ENCODE measurements at places on chromosomes 6 and 20.
A peak's percentile ranks its signal among the peaks of the same experiment; 100 is the strongest.

- no peak for DNase-seq
These were observed 192.4 kb downstream of the ZMYND8 start for GRCh38 chr20:47164140-47164539.

DNA sequence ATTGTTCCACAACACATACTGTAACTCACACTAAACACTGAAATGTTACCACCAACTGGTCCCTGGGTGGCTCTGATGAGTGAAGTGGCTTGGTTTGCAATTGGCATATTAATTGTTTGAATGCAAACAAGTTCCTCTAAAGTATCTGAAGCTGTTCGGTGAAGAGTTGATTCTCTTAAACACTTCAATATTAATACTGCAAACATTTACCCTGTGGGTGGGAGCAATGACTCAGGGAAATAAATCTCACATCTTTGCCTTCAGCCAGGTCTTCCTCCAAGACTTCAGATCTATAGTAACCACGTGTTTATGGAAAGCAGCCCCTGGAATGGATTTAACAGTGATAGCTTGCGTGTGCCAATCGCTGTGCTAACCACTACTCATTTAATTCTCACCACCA, 176.0 kb downstream of the MAFB start:
- no peak for DNase-seq

GRCh38 chr20:9078826-9079731, 10.2 kb downstream of the PLCB4 start:
- no peak for DNase-seq

GRCh38 chr6:134147034-134147533, 94.7 kb upstream of the SLC2A12 start:
- no peak for DNase-seq

- DNase-seq, result no peak
These were observed 342.1 kb downstream of the CDH4 start for GRCh38 chr20:61594198-61594597.

DNA sequence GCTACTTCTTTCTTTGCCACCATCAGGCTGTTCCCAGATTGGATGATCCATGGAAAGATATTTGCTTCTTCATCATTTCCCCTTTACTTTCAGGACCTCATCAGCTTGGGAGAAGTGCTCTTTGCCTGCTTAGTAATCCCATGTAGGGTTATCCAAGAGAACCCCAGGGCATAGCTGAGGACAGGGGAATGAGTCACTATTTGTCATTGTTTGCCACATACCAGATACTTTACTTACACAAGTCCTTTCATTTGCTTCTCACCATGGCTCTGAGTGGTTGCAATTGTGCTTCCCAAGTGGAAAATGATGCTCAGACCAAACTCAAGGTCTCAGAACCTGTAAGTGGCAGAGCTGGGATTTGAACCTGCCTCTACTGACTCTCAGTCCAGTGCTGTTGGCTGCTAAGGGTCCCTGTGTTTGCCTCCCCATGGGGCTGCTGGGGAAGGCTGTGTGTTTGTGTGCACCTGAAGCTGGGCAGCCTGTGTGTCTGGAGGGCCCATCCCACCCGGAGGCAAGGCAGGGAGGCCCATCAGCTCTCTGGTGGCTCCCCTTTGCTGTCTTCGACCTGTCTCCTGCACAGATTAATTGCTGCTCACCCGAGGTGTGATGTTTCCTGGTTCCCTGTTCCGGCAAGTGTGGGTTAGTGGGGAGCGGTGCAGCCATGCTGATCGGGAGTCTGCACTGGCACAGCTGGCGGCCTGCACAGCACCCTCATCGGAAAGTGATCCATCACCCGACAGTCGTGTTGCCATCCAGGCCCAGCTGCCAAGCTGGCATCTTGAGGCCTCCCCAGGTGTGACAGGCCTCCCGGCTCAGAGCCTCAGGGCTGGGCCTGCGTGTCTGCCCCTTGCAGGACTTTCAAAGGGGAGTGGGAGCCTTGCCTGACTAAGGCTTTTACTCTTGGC, 228.8 kb downstream of the DHX35 start:
- DNase-seq, result no peak

GRCh38 chr6:133983099-133983939, 30.3 kb downstream of the TBPL1 start:
- peak; percentile 24 for DNase-seq

DNA sequence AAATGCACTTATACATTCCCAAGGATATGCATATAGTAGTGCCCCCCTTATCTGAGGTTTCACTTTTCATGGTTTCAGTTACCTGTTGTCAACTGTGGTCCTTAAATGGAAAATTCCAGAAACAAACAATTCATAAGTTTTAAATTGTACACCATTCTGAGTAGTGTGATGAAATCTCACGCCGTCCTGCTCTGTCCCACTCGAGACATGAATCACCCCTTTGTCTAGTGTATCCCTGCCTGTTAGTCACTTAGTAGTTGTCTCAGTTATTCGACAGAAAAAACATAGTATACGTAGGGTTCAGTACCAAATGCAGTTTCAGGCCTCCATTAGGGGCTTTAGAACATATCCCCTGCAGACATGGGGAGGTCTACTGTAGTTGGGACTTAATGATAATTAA, 57.0 kb downstream of the MAP1LC3A start:
- no peak for DNase-seq

- DNase-seq, result no peak
These were observed 10.5 kb downstream of the RALY start for GRCh38 chr20:34004227-34004626.

- DNase-seq, result no peak
These were observed 125.9 kb downstream of the TRMT11 start for GRCh38 chr6:126112171-126112632.

- no peak for DNase-seq
These were observed 37.3 kb downstream of the DST start for GRCh38 chr6:56605435-56605834.

GRCh38 chr6:142521791-142522190, 220.0 kb downstream of the ADGRG6 start:
- DNase-seq, result no peak

DNA sequence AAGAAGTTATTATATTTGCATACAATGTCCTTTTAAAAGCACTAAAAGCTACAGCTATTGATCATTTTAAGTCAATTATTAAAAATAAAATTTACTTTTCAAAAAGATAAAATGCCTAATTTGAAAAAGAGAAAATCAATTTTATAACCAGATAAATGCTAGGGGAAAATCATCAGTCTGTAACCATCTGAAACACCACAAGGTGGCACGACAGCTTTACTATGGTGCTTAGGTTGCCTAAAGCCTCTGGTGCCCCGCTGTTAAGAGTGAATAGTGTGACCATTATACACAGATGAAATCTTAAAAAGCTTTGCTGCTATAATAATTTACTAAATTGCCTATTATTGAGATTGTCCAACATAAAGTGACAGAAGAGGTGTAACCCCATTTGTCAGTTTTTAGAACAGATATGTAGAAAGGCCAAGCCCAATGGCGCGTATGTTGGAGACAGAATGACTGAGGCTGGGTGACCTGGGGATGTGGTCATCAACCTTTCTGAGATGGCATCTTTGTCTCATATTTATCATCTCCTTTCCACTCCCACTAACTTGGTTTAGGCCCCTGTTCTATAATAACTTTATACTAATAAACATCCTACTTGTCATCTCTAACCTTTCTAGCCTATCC, 100.8 kb downstream of the MOXD1 start:
- DNase-seq, result no peak

DNA sequence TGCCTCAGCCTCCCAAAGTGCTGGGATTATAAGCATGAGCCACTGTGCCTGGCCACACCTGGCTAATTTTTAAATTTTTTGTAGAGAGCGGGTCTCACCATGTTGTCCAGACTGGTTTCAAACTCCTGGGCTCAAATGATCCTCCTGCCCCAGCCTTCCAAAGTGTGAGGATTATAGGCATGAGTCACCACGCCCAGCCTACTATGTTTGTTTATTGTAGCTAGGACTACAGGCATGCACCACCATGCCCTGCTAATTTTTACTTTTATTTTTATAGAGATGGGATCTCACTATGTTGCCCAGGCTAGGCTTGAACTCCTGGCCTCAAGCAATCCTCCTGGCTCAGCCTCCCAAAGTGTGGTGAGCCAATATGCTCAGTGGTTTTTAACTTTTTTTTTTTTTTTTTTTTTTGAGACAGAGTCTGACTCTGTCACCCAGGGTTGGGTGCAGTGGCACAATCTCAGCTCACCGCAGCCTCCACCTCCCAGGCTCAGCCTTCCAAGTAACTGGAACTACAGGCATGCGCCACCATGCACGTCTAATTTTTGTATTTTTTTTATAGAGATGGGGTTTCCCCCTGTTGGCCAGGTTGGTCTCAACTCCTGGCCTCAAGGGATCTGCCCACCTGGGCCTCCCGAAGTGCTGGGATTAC, 12.0 kb upstream of the DDX43 start:
- no peak for DNase-seq

DNA sequence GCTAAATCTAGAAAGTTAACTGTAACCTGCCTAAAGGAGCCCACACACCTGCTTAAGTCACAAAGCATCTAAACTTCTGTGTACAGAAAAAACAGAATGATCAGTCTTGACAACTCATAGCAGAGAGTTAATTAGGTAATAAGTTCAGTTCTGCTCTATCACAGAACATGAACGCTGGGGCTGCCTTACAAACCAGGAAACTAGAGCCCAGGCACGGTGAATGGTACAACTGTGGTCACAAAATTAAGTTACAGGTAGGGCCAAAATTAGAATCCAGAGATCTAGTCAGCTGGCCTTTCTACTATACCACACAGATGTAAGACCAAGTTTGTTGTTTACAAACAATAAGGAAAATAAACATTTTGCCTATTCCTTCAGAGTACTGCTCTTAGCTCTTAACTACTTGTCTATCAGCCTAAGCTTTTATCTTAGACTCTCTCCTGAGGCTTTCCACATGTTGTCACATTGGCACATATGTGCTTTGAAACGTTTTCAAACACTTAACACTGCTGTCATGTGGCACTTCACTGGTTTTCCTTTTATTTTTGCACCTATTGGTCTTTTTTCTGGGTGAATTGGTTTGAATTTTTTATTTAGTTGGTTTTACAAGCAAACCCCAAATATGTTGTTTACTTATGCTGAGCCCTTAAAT, 75.7 kb downstream of the SIM1 start:
- no peak for DNase-seq

DNA sequence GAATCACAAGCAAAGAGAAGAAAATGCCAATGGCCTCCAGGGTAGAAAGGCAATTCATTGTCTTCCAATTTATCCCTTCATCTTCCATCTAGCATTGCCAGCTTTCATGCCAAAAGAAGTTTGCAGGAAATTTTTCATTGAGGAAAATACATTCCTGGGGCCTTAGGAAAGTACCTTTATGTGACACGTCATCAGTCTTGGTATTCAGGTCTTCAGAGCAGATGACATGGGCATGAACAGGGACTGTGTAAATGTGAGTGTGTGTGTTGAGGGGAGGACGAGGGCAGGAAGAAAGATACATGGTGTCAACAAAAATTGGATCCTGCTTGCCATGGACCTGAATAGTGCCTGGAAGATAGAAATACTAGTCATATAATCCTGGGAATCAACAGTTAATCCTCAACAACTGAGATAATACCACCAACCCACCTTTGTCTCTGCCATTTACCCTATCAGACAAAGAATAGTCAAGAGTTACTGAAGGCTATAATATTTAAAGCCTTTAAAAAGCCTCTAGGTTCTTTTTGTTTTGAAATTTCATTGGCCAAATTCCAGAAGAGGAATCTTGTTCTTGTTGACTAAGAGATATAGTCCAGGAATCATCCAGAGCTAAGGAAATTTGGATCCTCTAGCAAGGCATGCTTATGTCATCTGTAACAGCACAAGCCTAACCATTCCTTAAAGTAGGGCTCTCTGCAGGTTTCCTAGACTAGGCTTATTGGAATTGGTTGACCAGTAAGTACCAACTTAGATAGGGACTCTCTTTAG, 405.8 kb upstream of the SASH1 start:
- DNase-seq, result no peak

- DNase-seq, result no peak
These were observed 1.3 kb downstream of the EPB41L2 start for GRCh38 chr6:131061751-131062119.

DNA sequence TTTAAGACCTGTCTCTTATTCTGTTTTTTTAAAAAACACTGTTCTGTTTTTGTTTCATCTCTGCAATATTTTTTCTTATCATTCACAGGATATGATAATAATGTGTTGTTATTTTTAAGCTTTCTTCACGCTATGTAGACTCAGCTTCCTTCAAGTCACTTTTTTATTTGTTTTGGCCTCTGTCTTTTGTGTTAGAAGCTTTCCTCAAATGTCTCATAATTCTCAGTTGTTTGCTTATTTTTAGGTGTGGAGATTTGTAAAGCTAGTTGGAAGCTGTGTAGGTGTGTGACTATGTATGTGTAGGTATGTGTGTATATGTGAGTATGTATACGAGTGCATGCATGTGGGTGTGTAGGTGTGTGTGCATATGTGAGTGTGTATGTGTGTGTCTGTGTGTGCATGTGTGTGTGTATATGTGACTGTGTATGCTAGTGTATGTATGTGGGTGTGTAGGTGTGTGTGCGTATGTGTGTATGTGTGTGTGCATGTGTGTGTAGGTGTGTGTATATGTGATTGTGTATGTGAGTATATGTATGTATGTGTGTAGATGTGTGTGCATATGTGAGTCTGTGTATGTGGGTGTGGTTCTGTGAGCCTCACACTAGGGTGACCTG, 16.3 kb upstream of the VEGFA start:
- no peak for DNase-seq

DNA sequence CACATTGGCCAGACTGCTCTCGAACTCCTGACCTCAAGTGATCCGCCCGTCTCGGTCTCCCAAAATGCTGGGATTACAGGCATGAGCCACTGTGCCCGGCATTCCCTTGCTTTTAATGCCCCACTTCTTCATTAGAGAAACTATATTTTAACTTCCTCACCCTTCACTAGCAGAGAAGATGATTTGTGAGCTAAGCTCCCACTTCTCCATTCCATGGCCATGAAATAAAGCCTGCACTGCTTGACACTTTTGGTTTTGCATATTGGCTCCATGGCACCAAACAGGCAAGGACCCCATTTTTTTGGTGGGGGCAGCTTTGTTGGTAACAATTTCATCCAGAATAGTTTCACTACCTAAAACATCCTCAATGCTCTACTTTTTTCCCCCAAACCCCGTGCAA, 145.3 kb downstream of the TFAP2B start:
- no peak for DNase-seq

DNA sequence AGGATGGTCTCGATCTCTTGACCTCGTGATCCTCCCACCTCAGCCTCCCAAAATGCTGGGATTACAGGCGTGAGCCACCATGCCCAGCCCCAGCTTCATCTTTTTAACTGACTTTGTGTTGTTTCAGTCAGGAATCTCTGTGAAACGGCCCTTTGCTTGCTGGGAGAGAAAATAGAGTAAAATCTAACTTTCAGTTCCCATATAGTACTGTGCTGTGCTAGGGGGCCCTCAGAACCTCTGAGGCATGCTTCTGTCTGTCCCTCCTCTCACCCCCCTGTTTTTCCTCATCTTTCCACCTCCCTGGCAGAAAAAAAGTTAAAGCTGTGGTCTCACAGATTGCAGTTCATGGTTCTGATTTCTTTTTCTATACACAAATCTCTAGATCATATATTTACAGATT, 48.4 kb downstream of the LRP11 start:
- DNase-seq, result no peak

DNA sequence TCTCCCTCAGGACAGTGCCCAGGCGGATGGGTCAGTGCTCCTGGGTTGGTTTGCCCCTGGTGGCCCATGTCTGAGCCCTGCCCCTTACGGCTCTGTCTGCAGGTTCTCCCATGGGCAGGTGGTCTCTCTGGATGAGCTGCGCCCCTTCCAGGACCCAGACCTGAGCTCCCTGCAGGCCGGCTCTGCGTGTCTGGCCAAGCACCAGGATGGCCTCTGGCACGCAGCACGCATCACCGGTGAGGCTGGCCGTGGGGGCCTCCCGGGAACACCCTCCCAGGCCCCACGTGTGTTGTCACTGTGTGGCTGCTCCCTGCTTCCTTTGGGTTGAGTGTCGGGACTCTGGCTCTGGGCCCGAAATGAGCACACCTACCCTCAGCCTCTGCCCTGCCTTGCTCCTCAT, 3.3 kb upstream of the LIME1 start:
- no peak for DNase-seq

All from effector memory CD4-positive, alpha-beta T cell (primary cell).